ENCODE measurements at places on chromosomes 3 and 15.

DNA sequence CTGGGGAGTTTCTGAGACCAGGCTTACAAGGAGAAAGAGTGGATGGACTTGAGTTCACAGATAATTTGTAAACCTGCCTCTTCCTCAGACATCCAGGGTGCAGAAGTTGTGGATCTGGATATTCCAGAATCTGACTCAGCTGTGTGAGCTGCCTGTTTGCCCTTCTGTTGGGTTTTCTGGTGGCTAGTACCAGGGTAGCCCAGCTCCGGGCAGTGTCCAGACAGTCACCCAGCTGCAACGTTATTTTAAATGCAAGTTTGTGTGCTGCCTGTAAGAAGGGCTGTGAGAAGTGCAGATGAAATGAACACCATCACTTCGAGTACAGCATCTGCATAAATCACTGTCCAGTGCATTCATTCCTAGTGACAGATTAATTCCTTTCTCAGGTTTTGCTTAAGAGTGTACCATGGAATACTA lies 1053.0 kb downstream of the TUSC7 start:
- no peak for DNase-seq

- peak; percentile 83 for DNase-seq
Observed at GRCh38 chr3:73188707-73189106, 127.2 kb downstream of the EBLN2 start.

- peak; percentile 95 for DNase-seq
Observed at GRCh38 chr3:191141728-191142127, 57.3 kb upstream of the OSTN start.

DNA sequence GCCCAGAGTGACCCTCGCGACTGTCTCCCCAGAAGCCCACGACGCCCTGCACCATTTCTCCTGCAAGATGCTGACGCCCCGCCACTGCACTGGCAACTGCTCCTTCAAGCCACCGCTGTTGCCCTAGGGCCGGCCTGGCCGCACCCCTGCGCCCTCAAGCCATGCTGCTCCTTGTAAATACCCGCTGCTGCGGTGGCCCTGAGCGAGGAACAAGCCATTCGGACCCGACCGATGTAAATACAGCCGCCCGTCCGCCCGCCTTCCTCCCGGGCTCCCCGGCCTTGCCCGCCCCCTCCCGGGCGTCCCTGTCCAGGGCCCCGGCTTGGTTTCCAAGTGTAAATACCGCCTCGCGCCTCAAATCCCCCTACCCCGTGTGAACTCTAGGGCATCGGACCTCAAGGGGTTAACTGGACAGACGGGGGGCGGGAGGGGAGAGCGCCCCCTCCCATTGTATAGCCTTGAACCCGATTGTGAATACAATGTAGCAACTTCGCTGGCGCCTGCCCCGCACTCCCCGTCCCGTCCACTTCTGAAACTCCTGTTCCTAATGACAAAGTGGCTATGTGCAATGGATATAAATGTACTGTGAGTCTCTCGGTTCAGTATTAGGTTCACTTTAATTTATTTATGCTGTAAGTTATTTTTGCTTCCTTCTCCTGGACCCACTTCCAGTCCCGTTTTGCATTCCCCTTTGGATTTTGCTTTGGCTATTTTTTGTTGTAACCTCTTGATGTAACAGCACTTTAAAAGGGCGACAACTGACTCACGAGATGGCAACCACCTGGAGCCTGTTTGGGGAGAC lies 5.9 kb downstream of the RNU6-1 start:
- peak; percentile 31 for DNase-seq
